Urinary bladder (tissue), 4 donors: ENCODE measurements at places on chromosomes 5 and 9. TPM values are rescaled to one million over a fixed set of nuclear protein-coding genes. Genes with fewer than 3 reads are reported as not detected.

DNA sequence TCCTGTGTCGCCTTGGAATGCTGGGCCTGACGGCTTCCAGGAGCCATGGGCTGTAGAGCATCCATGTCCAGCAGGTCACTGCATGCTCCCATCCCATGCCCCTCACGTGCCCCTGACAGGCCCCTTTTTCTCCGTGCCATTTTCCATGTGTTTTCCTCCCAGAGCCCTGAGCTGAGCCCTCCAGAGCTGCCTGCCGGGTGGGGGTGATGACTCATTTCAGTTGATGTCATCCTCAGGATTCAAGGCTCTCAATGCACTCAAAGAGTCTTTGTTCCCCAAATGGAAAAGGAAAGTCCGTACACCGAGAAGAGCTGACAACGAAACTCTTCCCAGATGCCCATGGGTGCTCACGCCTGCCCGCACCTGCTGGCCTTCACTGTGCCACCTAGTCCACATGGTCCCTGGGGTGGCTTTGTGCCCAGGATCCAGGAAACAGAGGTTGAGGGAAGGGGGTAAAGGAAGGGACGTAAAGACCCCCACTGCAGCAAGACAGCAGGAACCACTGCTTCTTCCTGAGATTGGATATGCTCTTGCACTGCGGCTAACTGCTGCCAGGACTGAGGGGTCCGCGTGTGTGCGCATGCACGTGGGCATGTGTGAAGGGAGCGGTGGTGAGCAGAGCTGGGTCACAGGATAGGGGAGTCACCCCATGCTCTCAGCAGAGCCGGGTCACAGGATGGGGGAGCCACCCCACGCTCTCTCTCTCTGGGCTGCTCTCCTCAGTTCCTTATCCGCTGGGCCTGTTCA is 27.6 kb downstream of the COL15A1 start:
- DNase-seq = no peak

GRCh38 chr9:118170032-118170955 is 466.1 kb downstream of the TLR4 start:
- DNase-seq = no peak

DNA sequence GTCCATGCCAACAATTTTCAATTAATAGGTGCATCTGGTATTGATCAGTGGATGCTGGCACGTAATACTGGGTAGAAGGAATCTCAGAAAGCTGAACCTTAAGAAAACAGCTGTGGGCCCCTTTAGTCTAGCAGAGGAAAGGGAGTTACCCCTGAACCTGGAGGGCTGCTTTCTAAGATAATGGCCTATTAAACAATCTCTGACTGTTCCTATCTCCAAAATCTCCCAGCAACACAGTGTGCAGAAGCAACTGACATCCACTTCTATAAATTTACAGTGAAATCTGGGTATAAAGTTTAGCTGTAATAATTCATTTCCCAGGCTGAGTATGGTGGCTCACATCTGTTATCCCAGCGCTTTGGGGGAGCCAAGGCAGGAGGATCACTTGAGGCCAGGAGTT is 198.8 kb downstream of the MAPKAP1 start:
- DNase-seq = no peak

DNA sequence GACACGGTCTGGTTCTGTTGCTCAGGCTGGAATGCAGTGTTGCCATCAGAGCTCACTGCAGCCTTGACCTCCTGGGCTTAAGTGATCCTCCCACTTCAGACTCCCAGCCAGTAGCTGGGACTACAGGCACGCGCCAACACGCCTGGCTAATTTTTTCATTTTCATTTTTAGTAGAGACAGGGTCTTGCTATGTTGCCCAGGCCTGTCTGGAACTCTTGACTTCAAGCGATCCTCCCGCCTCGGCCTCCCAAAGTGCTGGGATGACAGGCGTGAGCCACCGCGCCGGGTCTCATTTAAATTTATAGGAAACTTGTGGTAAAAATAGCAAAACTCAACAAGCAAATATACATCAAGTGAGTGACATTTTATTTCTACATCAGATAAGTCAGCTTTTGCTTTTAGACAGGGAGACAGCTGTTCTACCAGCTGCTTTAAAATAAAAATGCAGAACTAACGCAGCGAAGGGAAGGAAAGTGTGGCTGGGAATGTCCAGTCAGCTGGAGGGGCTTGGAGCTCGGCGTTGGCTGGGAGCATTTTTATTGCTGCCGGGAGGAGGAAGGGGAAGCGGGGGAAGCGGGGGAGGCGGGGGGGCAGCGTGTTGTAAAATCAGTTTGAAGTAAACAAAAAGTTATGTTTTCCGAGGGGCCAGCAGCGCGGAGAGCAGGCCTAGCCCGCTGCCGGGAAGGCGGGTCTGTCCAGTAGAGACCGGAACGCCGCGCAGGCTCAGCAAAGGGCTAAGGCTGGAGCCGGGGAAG is 707 bp upstream of the ZFYVE16 start:
- DNase-seq = no peak

DNA sequence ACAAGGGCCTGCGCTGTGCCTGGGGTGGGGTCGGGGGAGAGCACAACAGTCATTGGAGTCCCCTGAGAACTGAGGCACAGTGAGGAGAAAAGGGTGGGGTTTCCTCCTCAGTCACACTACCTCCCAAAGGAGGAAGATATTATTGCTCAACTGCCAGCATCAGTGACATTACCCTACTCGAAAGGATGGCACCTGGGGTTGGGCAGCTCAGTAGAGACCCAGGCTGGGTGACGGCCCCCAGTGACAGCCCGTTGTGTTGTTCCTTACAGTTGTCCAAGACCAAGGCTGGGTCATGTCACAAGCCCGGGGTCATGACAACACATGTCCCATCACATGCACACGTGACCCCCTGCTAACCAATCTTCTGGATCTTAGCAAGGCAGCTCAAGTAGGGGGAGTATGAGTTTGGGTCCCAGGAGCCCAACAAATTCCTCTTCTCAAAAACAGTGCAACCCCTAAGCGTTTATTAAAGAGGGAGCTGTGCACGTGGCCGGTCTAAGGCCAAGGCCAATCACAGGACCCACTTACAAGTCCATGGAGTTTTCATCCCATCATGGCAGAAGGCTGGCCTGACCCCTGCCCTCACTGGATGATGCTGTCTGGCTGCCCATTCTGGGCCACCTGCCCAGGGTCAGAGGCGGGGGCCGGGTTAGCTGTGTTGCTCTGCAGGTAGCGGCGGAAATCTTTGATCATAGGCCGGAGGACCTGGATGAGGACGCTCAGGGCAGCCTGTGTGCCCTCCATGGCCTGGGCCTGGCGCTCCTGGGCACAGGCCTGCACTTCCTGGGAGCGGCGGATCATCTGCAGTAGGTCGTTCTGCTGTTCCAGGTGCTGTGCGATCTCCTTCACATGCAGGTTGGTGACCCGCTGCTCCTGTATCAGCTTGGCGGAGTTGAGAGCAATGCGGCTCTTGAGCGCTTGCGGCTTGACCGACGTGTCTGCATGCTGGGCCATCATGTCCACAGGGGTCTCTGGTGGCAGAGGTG is 4.0 kb downstream of the NAIF1 start:
- no peak for DNase-seq

DNA sequence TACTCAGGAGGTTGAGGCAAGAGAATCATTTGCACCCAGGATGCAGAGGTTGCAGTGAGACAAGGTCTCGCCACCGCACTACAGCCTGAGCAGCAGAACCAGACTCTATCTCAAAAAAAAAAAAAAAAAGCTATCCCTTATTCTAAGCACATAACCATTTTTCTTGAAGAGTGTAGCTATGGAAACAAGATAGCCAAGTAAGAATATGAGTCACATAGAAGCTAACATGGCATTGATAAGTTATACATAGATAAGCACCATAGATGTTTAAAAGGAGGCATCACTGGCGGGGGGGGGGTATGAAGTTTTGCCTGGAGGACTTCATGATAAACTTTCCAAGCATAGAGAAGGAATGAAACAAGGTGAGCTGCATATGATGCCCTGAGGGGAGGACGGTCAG is 26.0 kb downstream of the CHSY3 start:
- DNase-seq = no peak

- no peak for DNase-seq
Observed at GRCh38 chr5:43619380-43619779, 16.4 kb downstream of the NNT start.

DNA sequence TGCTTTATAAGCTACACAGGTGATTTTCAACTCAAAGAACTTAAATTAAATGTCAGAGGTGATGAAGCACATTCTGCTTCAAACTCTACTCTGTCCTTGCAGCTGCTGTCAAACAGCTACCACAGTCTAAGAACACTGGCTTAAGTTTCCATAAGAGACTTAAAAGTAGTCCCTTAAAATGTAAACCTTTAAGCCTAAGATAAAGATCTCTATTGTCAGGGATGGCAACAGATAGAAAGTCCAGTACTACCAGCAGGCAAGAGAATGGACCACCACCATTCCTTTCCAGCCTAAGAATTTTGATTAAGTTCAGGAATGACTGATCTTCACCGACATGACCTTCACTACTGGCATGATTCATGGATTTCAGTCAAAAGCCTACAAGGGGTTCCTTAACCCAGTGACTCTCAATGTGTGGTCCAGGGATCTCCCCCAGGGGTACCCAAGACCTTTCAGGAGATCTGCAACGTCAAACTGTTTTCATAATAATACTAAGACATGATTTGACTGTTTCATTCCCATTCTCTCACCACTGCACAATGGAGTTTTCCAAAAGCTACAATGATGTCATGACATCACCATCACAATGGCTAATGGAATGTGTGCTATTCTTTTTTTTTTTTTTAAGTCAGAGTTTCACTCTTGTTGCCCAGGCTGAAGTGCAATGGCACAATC is 41.1 kb upstream of the PLPP6 start:
- no peak for DNase-seq

DNA sequence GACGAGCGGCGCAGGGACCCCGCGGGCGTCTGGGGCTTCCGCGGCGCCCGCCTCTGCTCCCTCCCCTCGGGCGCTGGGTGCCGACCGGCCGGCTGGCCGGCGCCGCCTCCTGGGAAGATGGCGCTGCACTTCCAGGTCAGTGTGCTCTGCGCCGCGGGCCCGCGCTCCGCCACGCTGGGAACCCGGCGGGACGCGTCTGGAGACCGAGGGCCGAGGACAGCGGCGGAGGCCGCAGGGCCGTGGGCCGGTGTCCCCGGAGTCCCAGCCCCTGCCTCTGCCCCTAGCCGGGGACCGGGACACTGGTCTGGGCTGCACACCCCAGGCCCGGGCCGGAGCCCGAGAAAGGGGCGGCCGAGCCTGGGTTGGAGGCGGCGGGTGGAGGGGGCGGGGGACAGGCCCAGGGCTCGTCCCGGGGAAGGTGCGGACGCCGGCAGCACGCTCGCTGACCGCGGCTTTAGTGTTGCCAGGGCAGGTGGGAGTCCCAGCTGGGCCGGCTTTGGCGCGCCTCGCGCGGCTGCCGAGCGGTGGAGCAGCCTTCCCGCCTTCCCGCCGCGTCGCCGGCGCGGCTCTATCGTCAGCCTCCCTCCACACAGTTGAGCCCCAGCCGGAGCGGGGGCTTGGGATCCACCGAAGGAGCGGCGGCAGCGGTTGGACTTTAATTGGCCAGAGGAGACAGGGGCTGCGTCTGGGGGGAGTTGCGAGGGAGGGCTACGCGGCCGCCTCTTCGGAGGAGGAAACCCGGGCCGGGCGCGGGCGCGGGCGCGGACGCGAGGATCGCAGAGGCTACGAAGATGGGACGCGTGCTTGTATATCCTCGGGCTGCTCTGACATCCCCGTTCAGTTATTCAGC is at the start of gene RANBP17:
TSS of gene RANBP17 (plus strand) at position 102 of the 850 bp plus-strand sequence.
- peak; percentile 11 for DNase-seq

DNA sequence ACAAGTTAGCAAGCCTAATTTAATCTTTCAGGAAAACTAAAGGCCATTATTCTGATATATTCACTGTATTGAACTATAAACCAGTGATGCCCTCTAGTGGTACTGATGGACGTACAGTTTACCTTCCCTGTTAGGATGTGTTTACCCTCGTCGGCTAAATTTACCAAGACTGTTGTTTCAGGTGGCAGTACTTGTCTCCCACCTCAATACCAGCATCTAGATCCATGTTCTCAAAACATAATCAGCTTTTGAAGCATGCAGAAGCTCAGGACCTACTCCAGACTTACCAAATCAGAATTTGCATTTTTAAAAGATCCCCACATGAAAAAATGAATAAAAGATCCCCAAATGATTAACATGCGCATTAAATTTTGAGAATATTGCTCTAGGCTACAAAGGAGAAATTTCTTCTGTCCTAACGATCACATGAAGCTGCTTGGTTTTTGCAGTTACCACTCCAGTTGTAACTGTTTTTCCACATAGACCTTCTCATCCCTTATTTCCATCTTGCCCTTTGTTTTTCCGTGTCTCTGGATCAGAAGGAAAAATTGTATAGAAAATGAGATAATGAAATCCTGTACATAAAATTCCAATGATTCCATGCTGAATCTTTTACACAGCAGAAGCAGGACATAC is 3.2 kb upstream of the BAAT start:
- DNase-seq = no peak

GRCh38 chr5:68161156-68161555 is 54.4 kb upstream of the PIK3R1 start:
- no peak for DNase-seq

DNA sequence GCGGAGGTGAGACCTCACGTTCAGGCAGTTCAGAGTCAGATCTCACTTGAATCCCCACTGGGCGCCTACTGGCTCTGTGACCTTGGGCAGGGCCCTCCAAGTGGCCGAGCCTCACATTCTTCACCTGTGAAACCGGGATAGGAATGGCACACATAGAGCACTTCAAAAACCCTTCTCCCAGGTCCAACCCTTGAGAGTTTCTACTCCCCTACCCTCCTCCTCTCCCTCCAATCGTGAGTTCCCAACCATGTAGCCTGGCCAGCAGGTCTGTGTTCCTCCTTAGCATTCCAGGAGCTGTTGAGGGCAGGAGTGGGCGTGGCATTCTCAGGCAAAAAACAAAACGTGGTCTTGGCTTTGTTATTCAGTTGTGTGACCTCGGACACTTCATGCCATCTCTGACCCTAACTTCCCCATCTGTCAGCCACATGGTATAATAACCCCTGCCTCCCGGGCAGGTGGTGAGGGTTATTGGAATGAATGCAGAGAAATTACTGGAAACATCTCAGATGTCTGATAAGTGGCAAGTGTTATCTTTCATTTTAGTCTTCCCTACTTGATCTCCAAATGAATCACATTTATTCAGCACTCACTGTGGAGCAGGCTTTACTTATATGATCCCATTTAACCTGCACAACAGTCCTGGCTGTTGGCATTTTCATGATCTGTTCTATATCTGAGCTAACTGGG is 112.8 kb upstream of the BOD1 start:
- no peak for DNase-seq

PLAC8L1 gene
- total RNA-seq = not detected

RAD17 gene
- 44.6 TPM for total RNA-seq

LCN10 gene
- total RNA-seq = not detected
